ENCODE measurements at places on chromosomes 5 and 9. TPM values are rescaled to one million over a fixed set of nuclear protein-coding genes. Genes with fewer than 3 reads are reported as not detected.

DNA sequence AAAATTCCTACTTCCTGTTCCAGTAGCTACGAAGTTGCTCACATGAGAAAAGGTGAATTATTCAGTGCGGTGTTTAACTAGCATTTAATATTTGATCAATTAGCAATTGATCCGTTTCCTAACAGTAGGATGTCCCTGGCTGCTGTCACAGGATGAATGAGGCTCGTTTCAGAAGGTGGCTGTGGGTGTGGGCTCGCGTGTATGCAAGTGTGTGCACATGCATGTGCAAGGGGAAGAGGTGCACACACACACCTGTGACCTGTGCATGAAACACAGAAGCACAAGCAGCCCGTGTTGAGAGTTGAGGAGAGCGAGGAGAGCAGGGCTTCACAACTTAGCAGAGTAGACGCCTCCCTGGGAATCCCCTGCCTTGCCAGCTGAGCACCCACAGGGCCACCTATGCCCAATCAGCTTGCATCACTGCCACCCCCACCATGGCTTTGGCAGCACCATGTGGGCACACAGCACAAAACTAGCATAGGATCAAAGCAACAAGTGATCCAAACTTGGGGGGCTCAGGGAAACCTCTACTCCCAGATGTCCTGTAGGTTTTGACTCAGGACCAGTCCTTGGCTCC, 107.2 kb downstream of the C5orf15 start:
- H3K4me3 ChIP-seq, result no peak overlapping the region
- DNase-seq, result no peak
- H3K36me3 ChIP-seq, result no peaks in the 10 kb centered on the region
- no peaks in the 10 kb centered on the region for H3K4me1 ChIP-seq
- H3K27ac ChIP-seq, result no peak overlapping the region

- no peak for DNase-seq
- H3K4me3 ChIP-seq, result no peak overlapping the region
- no peaks in the 10 kb centered on the region for H3K27me3 ChIP-seq
- H3K36me3 ChIP-seq, result peaks cover 6% of the 10 kb centered on the region
- peaks cover 6% of the 10 kb centered on the region for H3K4me1 ChIP-seq
Measured at GRCh38 chr5:96668725-96669124, 6.5 kb downstream of the CAST start.

DNA sequence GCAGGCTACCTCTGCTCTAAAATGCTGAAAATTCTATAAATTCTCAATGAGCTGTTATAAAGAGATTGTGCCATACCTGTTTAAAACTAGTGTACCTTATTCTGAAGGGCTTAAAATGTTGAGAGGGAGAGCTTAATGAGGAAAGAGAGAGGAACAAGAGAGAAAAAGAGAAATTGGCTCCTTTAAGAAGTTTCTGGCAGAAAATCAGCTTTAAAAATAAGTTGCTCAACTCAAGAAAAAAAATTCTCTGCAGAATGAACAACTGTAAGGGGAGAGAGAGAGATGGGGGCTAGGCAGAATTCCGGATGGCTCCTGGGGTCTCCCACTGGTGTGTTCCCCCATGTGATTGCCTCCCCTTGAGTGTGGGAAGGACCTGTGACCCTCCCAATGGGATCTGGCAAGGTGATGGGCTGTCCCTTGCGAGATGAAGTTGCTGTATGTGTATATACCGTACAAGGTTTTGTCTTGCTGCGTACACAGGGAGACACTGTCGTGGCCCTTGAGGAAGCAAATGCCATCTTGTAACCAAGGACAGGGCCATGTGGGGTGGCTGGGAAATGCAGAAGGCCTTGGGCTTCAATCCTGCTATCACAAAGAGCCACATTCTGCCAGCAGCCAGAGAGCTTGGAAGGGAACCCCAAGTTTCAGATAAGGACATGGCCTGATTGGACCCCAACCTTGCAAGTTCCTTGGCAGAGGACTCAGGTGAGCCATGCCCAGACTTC, 64.3 kb upstream of the S1PR3 start:
- H3K4me3 ChIP-seq, result no peak overlapping the region
- peaks cover 20% of the 10 kb centered on the region for H3K4me1 ChIP-seq
- H3K36me3 ChIP-seq, result no peaks in the 10 kb centered on the region
- H3K27ac ChIP-seq, result no peak overlapping the region
- H3K27me3 ChIP-seq, result no peaks in the 10 kb centered on the region

Gene GABRP
- not detected for total RNA-seq

GRCh38 chr5:52743529-52743928, 44.2 kb upstream of the ITGA1 start:
- DNase-seq, result no peak
- H3K4me3 ChIP-seq, result no peak overlapping the region
- peak overlapping the region; percentile 14 for H3K27ac ChIP-seq
- peaks cover 29% of the 10 kb centered on the region for H3K4me1 ChIP-seq
- H3K27me3 ChIP-seq, result no peaks in the 10 kb centered on the region

Data from CD4-positive, alpha-beta T cell (primary cell).